A549 treated with Hydrocortisone at 1 μM for 4 hours (cell line): ENCODE measurements at places on chromosomes 4 and X. TPM values are rescaled to one million over a fixed set of nuclear protein-coding genes. Genes with fewer than 3 reads are reported as not detected.

CRLF2 gene
- total RNA-seq: 0.62 to 0.90 TPM (median 0.76 TPM) in 5 replicates

RAI2 gene
- 0.13 to 0.33 TPM (median 0.22 TPM) in 5 replicates for total RNA-seq

MAGEC2 gene
- not detected in 5 replicates for total RNA-seq

ODAPH gene
- not detected in 5 replicates for total RNA-seq

RHOXF2 gene
- not detected in 5 replicates for total RNA-seq

FAM47E gene
- total RNA-seq: 0.27 to 0.37 TPM (median 0.33 TPM) in 4 of 5 replicates, not detected in the other

ADH4 gene
- total RNA-seq: not detected in 5 replicates

CDKL2 gene
- 0.47 to 0.97 TPM (median 0.63 TPM) in 5 replicates for total RNA-seq

XAGE2 gene
- total RNA-seq: not detected in 5 replicates

ARL9 gene
- total RNA-seq: not detected in 5 replicates

FGFR3 gene
- 1.6 to 2.4 TPM (median 2.0 TPM) in 5 replicates for total RNA-seq

TEX13C gene
- total RNA-seq: not detected in 5 replicates

F8A3 gene
- 0.53 to 1.2 TPM (median 0.91 TPM) in 5 replicates for total RNA-seq

MAGEA11 gene
- 0.06 TPM in 1 of 5 replicates, not detected in the others for total RNA-seq

AKAP4 gene
- 0.10 TPM in 1 of 5 replicates, not detected in the others for total RNA-seq

FAM9C gene
- total RNA-seq: 0.03 to 0.23 TPM in 2 of 5 replicates, not detected in the others

SH2D1A gene
- not detected in 5 replicates for total RNA-seq

AMBN gene
- not detected in 5 replicates for total RNA-seq

PAK3 gene
- total RNA-seq: 0.08 TPM in 2 of 5 replicates, not detected in the others
